Jurkat, Clone E6-1 (cell line): ENCODE measurements at places on chromosomes 7 and 10.

GRCh38 chr7:68014031-68014736 lies 1017.6 kb downstream of the TYW1 start:
- DNase-seq, result no peak

GRCh38 chr7:134415700-134416099 lies 43.2 kb downstream of the AKR1B1 start:
- DNase-seq, result no peak

DNA sequence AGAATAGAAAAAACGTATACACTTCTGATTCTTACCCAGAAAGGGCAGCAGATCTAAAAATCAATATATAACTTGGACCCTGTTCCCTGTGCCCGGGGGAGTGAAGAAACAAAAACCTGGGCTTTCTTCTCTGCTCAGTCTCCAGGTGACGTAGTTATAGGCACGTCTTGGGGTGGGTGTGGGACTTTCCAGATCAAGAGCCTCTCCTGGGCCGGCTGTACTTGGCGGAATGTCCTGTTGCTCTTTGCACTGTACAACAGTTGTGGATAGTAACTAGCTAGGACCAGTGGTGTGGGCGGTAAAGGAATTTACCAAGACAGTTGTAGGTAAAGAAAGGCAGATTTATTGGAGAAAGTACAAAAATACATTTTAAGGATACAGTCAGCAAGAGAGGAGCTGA lies 40.4 kb upstream of the STEAP4 start:
- DNase-seq, result no peak

DNA sequence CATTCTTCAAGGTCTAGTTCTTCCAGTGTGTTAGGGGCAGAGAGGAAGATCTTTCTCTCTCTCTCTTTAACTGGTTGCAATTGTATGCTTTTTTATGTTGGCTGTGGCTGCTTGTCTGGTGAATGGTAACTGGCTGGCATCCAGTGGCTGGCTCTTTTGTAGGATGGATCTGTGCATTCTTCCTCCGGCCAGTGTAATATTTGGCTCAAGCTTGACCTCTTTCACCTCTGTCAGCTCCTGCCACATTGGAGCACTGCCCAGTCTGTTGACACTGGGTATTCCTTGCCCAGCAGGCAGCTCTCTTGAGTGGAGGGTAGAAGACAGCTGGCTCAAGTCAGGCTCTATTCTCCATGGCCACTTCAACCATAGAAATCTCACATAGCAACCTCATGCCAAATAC lies 528.3 kb downstream of the PHTF2 start:
- no peak for DNase-seq

DNA sequence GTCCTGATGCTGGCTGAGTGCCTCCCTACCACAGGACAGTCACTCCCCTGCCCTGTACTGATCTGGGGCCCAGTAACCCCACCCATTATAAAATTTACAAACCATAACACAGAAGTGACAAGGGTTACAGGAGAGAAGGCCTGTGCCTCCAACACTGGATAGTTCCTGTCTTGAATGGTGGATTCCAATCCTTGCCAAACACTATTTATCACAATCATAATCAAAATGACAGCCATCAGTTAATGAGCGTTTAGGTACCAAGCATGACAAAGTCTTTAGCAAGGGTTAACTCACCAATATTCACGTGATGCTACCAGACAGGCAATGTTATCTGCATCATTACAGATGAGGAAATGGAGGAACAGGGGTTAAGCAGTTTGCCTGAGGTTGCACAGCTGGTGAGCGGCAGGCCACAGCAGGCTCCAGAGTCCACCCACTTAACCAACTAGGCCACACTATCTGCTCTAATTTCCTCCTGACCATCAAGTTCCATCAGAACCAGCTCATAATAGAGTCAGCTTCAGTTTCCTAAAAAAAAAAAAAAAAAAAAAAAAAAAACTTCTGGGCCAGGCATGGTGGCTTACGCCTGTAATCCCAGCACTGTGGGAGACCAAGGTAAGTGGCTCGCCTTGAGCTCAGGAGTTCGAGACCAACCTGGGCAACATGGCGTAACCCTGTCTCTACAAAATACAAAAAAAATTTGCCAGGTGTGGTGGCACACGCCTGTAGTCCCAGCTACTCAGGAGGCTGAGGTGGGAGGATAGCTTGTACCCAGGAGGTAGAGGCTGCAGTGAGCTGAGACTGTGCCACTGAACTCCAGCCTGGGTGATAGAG lies 14.2 kb downstream of the PDLIM1 start:
- peak; percentile 79 for DNase-seq
